IMR-90 (cell line): ENCODE measurements at places on chromosomes 1 and 21. TPM values are rescaled to one million over a fixed set of nuclear protein-coding genes. Genes with fewer than 3 reads are reported as not detected.

Gene NBPF3
- total RNA-seq = 18.1 and 18.8 TPM in 2 replicates

GRCh38 chr21:34061983-34062382 lies 11.4 kb upstream of the MRPS6 start:
- H3K36me3 ChIP-seq = no peaks in the 10 kb centered on the region
- H3K27me3 ChIP-seq = peaks cover 16% of the 10 kb centered on the region
- no peak overlapping the region for H3K4me3 ChIP-seq
- DNase-seq = no peak
- H3K4me1 ChIP-seq = no peaks in the 10 kb centered on the region

- H3K4me3 ChIP-seq = no peak overlapping the region
- no peaks in the 10 kb centered on the region for H3K27me3 ChIP-seq
- no peaks in the 10 kb centered on the region for H3K36me3 ChIP-seq
Observed at GRCh38 chr1:117710710-117711109, 104.9 kb downstream of the TENT5C start.

DNA sequence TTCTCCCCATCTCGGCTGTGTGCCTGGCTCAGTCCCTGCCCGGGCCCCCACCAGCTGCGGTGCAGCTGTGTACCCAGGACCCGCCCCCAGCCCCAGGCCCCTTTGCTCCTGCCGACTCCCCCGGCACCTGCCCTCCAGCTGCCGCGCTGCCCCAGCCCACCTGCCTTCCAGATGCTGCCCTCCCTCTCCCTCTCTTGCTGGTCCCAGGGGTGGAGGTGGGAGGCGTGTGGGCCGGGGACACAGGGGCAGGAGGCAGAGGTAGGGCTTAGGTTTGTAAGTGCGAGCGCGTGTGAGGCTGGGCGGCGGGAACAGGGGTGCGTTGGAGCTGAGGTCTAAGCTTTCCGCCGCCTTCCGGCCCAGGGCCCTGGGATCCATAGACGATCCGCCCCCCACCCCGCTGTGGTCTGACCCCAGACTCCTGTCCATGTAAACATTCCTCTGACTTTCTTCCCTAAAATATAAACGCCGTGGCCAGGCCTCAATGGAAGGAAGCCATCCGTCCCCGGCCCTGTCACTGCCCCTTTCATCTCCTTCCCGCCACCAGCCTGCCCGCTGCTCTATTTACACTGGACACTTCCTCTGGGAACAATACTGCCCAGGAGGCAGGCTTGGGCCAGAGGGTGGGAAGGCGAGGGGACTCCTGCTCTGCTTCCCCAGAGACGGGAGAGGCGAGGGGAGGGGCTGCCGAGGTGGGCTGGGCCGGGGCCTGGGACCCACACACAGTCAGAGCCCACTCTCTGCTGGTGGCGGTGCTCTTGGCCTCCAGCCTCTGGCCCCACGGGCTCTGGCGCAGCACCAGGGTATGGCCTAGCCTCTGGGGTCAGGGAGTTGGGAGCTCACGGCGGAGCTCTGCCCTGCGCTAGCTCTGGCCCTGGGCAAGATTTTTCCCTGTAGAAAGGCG lies 128.3 kb downstream of the CASZ1 start:
- no peaks in the 10 kb centered on the region for H3K36me3 ChIP-seq
- peaks cover 1% of the 10 kb centered on the region; the same call in 1 of the 2 replicates for H3K4me1 ChIP-seq
- no peak overlapping the region for H3K4me3 ChIP-seq
- no peak for DNase-seq
